ENCODE measurements at places on chromosomes 1 and 21.

GRCh38 chr1:222877854-222878253 is 63.0 kb downstream of the DISP1 start:
- DNase-seq, result no peak

- no peak for DNase-seq
These were observed 59.8 kb downstream of the CAPN9 start for GRCh38 chr1:230807029-230807428.

- no peak for DNase-seq
These were observed 143.2 kb downstream of the RASAL2 start for GRCh38 chr1:178237121-178237520.

DNA sequence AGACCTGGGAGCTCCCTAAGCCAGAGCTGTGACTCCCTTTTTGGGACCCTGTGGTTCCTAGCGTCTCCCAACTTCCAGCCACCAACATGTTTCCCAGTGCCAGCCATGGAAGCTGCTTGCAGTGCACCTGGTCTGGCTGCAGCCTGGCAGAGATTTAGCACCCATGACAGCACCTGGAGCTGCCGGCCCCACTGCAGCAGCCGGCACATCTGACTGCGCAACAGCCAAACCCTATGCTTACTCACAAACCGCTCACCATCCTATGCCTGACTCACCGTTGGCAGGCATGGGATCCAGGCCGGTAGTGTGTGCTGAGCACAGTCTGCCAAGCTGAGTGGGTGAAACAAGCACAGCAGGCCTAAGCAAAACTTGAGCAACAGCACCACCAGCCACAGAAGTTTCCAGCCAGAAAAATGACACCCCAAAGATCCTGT is 435.9 kb upstream of the PRMT6 start:
- DNase-seq, result no peak

- no peak for DNase-seq
These were observed 2.3 kb downstream of the HIPK1 start for GRCh38 chr1:113931451-113931851.

GRCh38 chr1:69404486-69404885 is 163.2 kb upstream of the LRRC7 start:
- no peak for DNase-seq

DNA sequence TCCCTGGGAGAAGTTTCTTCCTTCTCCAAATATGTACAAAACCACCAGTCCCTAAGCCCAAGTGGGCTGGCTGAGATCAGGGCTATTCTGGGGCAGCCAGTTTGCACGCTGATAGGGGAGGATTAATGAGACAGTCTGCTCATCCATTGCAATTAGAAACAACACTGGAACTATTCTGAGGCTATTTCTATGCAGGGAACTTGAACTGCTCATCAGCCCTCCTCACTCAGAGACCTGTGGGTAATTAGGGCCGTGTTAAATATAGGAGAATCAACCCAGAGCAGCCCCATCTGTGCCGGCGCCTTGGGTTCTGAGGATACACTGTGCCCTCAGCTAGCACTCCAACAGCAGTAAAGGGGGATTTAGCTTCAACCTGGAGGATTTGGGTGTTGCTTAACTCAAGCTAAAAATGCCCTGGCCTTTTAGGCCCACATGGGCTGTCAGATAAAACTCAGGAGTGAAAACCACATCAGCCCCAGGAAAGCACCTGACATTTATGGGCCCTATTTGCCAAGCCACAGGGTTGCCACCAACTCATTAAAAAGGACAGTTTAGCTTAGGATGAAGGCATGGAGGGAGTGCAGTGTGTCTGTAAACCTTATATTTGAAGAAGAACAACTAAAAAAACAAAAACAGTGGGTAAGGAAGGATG is 53.9 kb downstream of the DUSP10 start:
- no peak for DNase-seq
